Epithelial cell of proximal tubule (primary cell): ENCODE measurements at places on chromosomes 12 and 14.

- no peak for DNase-seq
Measured at GRCh38 chr14:99039331-99040041, 232.5 kb downstream of the BCL11B start.

GRCh38 chr12:69698769-69699540 is at the start of gene BEST3:
BEST3 (minus strand) TSS chr12:69699303; CDS start chr12:69697798, 1,505 bp downstream.
- no peak for DNase-seq

DNA sequence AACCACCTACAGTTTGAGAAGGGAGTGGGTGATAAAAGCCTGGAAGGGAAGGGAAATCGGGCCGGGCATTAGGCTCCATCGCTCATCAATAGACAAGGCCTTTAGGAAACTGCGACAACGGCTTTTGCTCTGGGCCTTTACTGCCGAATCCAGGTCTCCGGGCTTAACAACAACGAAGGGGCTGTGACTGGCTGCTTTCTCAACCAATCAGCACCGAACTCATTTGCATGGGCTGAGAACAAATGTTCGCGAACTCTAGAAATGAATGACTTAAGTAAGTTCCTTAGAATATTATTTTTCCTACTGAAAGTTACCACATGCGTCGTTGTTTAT is 261 bp upstream of the RNU7-1 start:
- DNase-seq = no peak

- no peak for DNase-seq
Measured at GRCh38 chr14:94707494-94707893, 62.4 kb downstream of the GSC start.

GRCh38 chr12:71896205-71896882 is 42.3 kb upstream of the TPH2 start:
- DNase-seq = no peak

- no peak for DNase-seq
Measured at GRCh38 chr14:63046339-63047268, 1.3 kb upstream of the KCNH5 start.

DNA sequence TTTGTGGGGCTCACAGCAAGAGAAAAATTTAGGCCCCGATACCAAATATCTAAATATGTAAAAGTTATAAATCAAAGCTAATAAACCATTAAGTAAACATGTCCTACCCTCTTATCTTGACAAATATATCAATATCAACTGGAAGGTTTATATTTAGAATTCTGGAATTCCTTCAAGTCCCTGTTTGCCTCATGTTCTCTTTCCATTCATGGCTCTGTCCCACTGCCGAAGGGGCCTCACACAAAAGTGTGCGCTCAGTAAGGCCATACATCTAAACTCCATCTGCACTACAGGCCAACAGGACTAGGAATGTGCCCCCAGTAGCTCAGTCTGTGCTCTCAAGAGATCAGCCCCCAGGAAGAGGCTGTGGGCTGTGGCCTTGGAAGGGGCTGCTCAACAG is 10.6 kb upstream of the ATP5MC2 start:
- no peak for DNase-seq

DNA sequence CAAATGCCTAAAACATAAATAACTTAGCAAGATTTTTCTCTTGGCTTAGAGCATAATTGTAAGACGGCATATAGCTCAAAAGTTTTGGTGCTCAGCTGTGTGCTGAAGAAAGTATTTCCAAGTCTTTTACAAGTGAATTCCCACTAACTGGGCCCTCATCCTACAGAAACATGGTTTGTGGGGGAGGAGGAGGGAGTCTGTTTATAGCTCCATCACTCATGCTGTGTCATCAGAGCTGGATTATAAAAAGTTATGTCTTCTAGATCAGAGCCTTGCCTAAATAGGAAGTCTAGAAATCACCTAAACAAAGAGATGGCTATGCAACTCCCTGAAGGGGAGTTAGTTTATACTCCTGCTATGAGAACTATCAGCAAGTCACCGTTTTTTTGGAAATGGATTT is 65.9 kb upstream of the OTOGL start:
- no peak for DNase-seq

DNA sequence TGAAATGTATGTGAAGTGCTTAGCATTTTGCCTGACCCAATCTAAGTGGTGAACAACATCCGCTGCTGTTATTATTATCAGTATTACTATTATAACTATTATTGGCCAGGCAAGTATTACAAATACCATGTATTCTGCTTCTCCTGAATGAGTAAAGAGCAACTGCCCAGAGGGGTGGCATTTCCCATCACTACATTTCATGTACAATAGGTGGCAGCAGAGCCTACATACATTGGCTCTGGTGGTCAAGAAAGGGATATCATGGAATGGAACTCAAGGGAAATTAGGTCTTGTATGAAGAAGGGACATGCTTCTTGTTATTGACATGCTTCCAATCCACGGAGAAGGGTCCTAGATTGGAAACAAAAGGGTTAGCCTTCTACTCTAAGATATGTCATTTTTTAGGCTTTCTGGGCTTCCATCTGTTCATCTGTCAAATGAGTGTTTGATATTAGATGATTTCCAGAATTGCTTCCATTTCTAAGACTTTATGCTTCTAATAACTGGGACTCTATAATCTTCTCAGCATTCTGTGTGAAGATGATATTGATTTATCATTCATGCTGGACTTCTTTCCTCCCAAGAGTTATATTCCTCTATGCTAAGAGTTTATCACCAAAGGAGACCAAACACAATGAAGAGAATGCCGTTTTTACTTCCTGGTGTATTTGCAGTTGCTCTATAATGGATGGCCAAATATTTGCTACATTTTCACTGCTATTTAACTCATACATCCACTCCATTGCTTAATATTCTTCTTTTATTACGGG is 239.1 kb downstream of the SSPN start:
- peak; percentile 27 for DNase-seq

- no peak for DNase-seq
Measured at GRCh38 chr12:49626836-49627235, 3.5 kb downstream of the PRPF40B start.

- DNase-seq = peak; percentile 51
Measured at GRCh38 chr14:102020058-102020971, 55.9 kb downstream of the DYNC1H1 start.

- DNase-seq = no peak
Measured at GRCh38 chr14:99101855-99102461, 170.0 kb downstream of the BCL11B start.

GRCh38 chr12:2374092-2374906 is 321.5 kb downstream of the CACNA1C start:
- DNase-seq = no peak

- DNase-seq = no peak
Measured at GRCh38 chr14:106200541-106201315, 674.3 kb downstream of the TMEM121 start.

GRCh38 chr14:22977684-22978486 is 4.5 kb downstream of the AJUBA start:
- DNase-seq = no peak

GRCh38 chr12:31804185-31804504 is 75.3 kb upstream of the AMN1 start:
- DNase-seq = no peak

GRCh38 chr12:31702047-31702446 is 26.8 kb downstream of the AMN1 start:
- DNase-seq = no peak

GRCh38 chr12:95661360-95661759 is 110.1 kb upstream of the USP44 start:
- DNase-seq = no peak

GRCh38 chr12:67593041-67593440 is 55.5 kb upstream of the DYRK2 start:
- no peak for DNase-seq

- no peak for DNase-seq
Measured at GRCh38 chr12:124379938-124380754, 85.3 kb downstream of the RFLNA start.

- DNase-seq = no peak
Measured at GRCh38 chr14:104650057-104650980, 39.1 kb upstream of the INF2 start.

- no peak for DNase-seq
Measured at GRCh38 chr12:44157359-44157758, 321.5 kb downstream of the TMEM117 start.

- no peak for DNase-seq
Measured at GRCh38 chr12:53200458-53201176, 6.4 kb downstream of the ITGB7 start.

DNA sequence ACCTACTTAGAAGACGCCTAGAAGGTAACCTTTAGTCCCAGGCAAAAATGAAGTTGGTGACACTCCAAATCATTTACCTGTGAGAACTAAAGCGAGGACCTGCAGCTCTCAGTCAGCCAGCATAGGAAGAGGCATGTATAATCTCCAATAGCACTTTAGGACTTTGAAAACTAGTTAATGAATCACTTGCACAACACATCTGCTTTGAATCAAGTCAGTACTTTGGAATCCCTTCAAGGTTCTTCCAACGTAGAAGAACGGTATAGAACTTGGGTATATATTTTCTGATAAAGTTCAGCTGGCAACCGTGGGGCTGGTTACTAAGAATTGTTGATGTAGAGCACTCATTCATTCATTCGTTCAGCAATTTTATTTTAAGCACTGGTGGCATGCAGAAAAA is 251.9 kb downstream of the TMEM132D start:
- DNase-seq = no peak

DNA sequence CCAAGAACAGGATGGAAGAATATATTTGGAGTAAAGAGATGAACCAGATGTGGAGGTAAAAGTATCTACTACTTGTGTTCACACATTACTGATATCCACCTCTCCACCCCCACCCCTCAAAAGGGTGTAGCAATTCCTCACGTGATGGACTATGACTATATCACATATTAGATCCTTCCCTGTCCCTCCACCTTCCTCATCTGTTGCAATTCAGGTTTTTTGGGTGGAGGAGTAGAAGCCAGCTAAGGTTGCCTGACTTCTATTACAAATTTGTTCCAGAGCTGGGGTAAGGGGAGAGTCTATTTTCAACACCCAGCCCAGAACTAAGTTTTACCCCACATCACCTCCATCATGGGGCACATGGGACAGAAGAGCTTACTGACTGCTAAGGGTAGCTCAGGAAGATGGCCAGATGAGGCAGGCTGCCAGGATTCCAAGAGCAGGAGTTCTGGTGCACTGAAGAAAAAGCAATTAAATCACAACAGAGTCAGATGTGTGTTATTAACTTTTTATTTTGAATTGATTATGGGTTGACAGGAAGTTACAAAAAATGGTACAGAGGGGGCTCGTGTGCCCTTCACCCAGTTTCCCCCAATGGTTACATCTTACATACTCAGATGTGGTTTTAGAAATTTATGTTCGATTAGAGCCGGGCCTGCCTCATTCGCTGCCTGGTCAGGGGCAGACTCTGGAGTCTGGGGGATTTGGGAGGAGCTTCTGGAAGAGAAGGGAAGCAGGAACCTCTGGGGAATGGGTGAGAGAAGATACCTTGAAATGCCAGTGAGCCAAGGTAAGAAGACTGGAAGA is 2.1 kb downstream of the RNASE13 start:
- DNase-seq = no peak

GRCh38 chr12:108211157-108211556 is 82.1 kb downstream of the WSCD2 start:
- DNase-seq = no peak

GRCh38 chr12:113366827-113367226 is 8.4 kb downstream of the PLBD2 start:
- DNase-seq = no peak

- DNase-seq = no peak
Measured at GRCh38 chr12:26782372-26783130, 50.4 kb downstream of the ITPR2 start.

GRCh38 chr12:29320295-29321085 is 60.5 kb downstream of the ERGIC2 start:
- DNase-seq = peak; percentile 52

DNA sequence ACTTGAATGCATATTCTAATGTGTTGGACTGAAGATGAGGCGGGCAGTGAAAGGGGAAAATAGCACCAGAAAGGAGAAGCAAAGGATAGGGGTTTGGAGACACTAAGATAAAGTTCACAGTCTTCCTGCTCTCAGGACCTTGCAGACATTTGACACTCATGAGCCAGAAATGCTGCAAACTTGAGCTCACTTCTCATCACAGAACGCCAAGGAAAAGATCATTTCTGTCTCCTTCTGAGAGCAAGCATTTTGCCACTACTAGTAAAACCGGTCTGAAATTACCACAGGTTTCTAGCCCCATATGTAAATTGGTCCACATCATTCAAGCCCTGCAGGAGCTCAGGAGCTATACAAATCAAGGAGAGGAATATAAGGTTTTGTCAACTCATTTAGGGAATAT is 44.6 kb upstream of the ANO2 start:
- no peak for DNase-seq

DNA sequence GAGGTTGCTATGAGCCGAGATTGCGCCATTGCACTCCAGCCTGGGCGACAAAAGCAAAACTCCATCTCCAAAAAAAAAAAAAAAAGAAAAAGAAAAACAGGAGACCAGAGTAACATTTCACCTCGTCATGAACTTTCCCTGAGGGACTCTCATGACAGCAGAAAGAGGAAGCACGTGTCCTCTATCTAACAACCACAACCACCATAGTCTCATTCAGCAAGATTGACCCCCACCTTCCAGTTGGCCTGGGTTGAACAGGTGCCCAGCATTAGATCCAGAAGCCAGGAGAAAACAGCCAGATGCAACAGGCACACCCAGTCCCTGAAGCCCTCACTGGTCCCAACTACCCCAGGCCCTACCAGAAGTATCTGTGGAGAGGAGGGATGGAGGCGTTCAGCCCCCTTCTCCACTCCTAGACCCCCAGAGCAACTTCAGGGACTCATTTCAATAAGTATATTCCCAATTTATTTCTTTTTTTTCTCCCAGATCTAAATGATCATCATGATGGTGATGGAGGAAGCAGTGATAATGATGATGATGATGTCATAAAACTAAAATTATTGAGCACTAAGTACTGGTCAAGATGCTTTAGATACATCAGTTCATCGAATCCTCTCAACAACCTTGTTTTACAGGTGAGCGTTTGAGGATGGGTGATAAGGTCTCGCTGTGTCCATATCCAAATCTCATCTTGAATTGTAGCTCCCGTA is 235.0 kb downstream of the EFCAB11 start:
- no peak for DNase-seq

DNA sequence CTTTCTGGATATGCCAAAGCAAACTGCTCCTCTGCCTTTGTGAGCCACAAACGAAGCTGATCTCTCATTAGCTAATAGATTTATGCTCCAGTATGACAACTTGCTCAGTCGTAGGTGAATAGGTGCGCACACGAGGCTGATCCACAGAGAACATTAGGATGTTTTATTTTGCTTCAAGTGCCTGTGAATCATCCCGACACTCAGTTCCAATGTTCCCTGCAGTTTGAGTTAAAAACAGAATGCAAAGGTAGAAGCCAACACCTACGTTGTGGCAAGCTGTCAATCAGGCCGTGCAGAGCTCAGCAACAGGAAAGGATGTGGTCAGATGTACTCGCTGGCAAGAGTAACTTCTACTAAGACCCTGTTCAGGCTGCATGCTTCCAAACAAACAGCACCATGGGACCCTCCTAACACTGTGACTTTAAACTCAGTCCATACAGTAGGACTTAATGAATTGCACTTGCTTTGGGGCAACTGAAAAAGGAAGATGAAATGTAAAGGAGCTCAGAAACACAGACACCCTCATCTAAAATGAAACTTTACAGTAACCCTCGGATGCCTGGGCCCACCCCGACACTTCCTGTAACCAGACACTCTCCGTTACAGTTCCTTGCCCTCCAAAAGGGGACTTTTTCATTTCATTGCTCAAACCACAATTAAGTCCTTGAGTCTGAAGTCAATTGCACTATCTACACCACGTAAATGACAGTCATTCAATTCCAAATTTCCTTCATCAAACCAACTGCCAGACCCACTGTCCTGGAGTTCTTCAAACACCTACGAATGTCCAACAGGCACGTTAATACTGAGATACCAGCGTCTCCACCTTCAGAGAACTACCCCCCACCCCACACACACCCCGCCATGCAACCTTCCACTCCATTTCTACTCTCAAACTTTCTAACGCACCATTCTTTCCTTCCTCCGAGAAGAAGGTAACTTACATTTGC is 1.6 kb downstream of the CCDC88C start:
- DNase-seq = no peak
